ENCODE measurements at places on chromosomes 3 and 15.
A peak's percentile ranks its signal among the peaks of the same experiment; 100 is the strongest.

- DNase-seq = no peak
Measured at GRCh38 chr15:27487846-27488245, 516.9 kb downstream of the GABRG3 start.

DNA sequence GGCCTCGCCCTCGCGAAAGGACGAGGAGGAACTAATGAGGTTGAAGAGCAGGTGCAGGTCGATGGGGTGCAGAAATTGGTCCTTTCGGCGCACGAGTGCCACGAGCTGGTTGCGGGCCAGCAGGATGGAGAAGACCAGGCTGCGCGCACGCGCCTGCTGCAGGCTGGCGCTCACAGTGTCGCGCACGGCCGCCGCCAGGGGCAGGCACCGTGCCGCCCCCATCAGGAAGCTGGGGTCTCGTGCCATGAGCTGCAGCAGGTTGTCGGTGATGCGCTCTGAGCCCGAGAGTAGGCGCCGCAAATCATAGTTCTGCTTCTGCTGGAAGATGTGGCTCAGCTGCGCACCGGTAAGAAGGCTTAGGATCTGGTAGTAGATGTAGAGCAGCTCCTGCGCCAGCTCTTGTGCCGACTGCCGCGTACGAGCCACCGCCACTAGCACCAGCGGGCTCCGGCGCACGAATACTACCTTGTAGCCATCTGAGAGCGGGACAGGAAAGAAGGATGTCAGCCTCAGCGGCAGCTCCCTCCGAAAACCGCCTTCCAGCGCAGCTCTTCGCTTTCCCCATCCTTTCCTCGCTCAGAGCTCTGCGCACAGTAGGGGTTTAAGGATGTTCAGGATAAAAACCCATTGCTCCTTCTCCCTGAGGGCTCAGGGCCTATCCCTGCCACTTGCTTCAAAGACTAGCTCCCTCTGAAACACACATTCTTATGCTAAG, 6.9 kb upstream of the MST1R start:
- no peak for DNase-seq

DNA sequence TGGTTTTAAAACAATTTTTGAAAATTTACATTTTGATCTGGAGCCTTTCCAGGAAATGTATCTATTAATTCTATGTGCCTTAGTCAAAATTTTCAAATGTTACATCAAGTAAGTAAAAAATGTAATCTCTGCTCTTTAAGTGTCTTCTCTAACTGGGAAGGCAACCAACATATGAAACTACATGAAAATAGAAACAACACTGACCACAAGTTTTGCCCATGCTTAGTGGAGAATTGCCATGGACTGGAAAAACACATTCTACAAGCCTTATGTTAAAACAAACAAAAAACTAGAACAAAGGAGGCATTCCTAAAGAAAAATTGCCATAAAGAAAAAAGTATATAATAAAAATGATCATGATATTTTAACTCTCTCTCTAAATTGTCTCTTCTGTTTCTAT, 75.9 kb upstream of the SPRED1 start:
- no peak for DNase-seq

GRCh38 chr15:26294059-26294689, 431.0 kb upstream of the ATP10A start:
- no peak for DNase-seq

DNA sequence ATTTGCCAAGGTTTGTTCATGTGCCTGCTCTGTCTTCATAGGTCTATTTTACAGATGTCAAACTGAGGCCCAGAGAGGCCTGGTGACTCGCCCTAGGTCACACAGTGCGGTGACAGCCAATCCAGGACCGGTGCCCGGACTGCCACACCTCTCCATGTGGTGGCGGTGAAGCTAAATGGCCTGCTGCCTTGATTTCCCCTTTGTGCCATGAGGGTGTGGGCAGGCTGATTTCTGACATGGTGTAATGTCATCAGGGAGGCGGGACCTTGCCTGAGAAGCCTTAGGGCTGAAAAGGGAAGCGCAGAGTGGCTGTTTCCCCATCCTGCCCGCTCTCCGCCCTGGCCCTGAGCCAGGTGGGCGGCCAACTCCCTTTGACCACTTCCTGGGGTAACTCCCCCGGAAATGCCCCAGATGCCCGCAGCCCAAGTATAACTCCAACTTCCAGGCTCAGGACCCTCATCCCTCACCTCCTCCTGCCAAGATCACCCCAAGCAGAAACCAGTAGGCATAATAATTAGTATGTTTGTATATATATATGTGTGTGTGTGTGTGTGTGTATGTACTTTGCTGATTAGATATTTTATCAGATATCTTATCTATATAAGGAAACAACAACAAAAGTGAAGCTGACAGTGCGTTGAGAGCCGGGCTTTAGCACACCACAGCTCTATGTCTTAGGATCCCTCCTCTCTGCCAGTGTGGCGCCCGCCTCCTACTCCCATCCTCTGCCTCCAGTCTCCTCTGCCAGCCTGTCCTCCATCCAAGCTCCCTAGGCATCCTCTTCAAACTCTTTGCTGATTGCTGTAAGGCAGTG, 63.9 kb downstream of the IQSEC1 start:
- peak; percentile 95 for DNase-seq

- DNase-seq = no peak
Measured at GRCh38 chr3:123070510-123070909, 3.7 kb downstream of the PDIA5 start.

GRCh38 chr3:155604967-155605366, 139.9 kb downstream of the PLCH1 start:
- no peak for DNase-seq

DNA sequence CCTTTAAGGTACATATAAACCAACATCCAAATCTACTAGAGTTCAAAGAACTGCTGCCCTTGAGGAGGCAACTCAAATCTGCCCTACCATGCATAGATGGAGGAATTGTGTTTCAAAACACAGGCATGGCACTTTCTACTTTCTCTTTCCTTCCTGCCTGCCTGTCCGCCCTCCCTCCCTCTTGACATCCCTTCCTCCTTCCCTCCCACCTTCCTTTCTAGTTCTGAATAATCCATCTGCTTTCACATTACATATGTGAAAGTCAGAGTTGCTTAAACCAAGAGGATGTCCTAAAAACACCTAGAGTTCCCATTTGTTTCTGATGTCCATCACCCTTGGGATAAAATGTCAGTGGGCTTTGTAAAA, 537.6 kb downstream of the FOXP1 start:
- DNase-seq = no peak

DNA sequence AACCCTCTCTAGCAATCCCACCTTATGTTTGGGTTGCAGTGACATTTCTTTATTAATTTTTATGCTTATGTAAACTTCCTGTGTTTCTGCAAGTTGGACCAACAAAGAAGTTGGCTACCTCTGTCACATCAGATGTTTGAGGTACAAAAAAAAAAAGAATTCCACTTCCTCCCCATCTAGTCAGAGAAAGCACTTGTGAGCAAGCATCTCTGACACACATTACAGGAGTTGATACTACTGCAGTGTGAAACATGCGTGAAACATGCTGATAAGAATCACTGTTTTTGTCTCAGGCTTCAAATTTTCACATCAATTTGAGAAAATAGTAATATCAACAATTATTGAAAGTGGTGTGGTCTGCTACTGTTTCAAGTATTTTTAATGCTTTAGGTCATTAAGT, 1.3 kb downstream of the SCAANT1 start:
- no peak for DNase-seq

DNA sequence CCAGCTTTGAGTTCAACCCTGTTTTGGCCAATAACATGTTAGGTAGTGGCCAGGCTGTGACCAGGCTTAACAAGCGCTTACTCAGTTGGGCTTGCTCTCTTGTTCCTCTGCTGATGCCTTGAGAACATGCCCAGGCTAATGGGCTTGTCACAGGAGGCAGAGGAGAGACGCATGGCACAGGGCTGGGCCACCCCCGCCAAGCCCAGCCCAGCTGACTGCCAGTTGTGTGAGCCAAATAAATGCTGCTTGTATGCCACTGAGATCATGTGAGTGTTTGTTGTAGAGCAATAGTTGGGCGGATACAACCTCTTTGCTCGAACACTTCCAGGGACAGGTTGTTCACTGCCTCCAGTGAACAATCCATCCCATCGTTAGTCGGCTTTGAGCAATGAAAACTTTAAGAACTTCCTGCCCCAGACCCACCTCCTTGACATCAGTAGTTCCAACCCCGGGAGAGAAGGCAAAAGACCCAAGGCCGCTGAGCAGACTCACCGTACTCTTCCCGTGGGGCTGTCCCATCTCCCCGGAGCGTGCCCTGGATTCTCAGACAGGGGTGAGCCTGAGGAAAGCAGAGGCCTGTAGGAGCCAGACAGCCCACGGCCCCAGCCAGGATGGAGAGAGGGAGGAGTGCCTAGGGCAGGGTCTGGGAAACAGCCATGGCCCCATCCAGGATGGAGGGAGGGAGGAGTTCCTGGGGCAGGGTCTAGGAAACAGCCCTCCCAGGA, 4.1 kb downstream of the PLA2G4F start:
- no peak for DNase-seq

DNA sequence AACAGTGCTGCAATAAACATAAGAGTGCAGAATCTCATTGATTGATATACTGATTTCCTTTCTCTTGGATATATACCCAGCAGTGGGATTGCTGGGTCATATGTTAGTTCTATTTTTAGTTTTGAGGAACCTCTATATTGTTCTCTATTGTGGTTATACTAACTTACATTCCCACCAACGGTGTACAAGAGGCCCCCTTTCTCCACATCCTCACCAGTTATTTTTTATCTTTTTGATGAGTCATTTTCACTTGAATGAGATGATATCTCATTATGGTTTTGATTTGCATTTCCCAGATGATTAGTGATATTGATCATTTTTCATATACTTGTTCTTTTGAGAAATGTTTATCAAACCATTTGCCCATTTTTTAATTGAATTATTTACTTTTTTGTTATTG, 12.4 kb upstream of the IREB2 start:
- DNase-seq = no peak

GRCh38 chr3:87136066-87136596, 91.0 kb upstream of the CHMP2B start:
- DNase-seq = no peak

- no peak for DNase-seq
Measured at GRCh38 chr3:42668413-42668760, 14.9 kb downstream of the ZBTB47 start.

DNA sequence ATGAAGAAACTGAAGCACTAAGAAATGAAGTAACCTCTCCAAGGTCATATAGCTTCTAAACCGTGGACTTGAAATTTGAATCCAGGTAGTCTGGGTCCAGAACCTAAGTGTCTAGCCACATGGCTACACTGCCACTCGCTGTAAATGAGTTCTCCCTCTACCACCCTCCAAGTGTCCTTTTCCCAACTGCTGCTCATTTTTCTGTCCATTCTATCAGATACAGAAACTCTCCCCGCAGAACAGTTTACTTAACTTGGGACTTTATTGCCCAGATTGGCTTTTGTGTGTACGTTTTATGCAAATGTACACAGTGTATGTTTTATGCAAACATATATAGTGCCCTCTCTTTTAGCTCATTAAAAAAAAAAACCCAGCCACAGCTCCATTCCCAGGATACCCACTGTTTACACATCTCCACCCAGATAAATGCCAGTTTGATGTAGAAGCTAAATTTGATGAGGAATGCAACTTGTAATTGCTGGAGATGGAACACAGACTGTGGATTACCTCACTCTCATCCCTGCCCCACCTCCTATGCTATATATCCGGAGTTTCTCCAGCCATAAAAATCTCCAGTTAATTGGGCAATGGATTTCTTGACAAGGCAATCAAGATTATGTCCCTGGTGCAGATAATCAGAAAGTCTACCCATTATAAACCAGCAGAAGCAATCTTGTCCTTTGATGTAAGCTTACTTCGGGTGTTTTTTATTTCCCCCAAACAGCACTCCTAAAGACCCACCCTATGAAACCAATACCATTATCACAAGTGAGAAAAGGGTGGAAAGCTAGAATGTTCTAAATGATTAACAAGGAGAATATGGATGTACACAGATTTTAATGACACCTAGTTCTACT, 42.0 kb downstream of the THBS1 start:
- no peak for DNase-seq

- DNase-seq = no peak
Measured at GRCh38 chr15:50653156-50653743, 33.3 kb downstream of the TRPM7 start.

- DNase-seq = peak; percentile 24
Measured at GRCh38 chr3:153591561-153592245, 429.7 kb downstream of the RAP2B start.

- no peak for DNase-seq
Measured at GRCh38 chr3:172581757-172582166, 58.5 kb upstream of the TNFSF10 start.

DNA sequence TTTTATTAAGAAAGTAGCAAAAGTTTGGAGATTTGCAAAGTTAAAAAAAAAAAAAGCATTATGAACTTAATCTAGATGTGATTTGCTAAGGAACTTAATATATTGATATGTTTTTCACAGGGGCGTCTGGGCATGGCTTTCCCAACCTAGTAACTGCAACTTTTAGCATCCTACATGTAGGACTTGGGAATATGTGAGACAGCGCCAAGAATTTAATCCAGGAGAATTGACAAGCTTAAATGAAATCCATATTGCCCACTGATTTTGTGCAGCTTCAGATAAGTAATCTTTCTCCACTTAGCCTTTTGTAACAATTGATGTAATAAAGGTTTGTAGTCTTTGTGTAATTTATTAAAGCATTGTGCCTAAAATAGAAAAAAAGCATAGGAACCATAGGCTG, 982 bp upstream of the GABPB1 start:
- DNase-seq = no peak

- DNase-seq = no peak
Measured at GRCh38 chr15:49905221-49905620, 213.8 kb downstream of the ATP8B4 start.

DNA sequence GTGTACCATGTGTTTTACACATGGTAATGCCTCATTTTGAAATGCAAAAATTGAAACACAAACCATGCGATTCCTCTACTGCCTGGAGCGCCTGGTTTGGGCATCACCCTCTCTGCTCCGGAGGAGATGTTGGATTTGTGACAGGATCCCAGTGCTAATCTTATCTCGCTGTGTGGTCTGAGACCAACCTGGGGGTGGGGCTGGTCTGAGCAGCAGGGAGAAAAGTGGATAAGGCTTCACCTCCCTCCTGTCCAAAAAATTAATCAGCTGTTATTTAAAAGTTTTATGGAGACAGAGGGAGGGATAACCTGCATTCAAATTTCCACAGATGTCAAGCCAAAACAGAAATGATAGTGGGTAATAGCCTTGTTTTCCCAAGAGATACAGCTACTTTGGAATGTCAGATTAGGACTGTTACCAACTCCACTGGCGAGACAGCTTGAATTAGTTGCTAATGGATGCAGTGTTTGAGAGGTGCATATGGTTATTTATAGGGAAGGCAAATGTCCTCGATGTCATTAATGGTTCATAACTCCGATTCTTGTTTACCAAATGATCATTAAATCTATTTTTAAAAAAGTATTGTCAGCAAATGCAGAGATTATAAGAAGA, 54.0 kb upstream of the SKOR1 start:
- DNase-seq = no peak

DNA sequence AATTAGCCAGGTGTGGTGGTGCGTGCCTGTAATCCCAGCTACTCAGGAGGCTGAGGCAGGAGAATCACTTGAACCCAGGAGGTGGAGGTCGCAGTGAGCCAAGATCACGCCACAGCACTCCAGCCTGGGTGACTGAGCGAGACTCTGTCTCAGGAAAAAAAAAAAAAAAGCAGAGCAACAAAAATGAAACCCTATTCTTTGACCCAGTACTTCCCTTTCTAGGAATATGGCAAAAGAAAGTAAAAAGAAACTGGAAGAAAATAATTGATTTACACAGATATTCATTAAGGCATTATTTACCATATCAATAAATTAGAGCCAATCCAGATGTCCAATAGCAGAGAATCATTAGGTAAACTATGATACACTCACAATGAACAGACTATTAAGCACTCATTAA, 67.0 kb downstream of the GSK3B start:
- DNase-seq = no peak

Data from HL-60 (cell line).